ENCODE measurements at places on chromosomes 6 and 20. TPM values are rescaled to one million over a fixed set of nuclear protein-coding genes. Genes with fewer than 3 reads are reported as not detected.

IL17A gene
- polyA plus RNA-seq, result not detected

CDH4 gene
- 7.3 TPM for polyA plus RNA-seq

C20orf204 gene
- 0.11 TPM for polyA plus RNA-seq

SMOC2 gene
- 0.21 TPM for polyA plus RNA-seq

SGK1 gene
- polyA plus RNA-seq, result 37.5 TPM

KCNQ2 gene
- polyA plus RNA-seq, result not detected

PRR18 gene
- polyA plus RNA-seq, result not detected

ASIP gene
- polyA plus RNA-seq, result not detected

GFRA4 gene
- not detected for polyA plus RNA-seq

DTNBP1 gene
- 15.6 TPM for polyA plus RNA-seq

COL20A1 gene
- not detected for polyA plus RNA-seq

IRAK1BP1 gene
- 1.9 TPM for polyA plus RNA-seq

HSPA12B gene
- 0.02 TPM for polyA plus RNA-seq

RXRB gene
- polyA plus RNA-seq, result 23.4 TPM

CST2 gene
- polyA plus RNA-seq, result not detected

MUCL3 gene
- not detected for polyA plus RNA-seq

TMEM170B gene
- polyA plus RNA-seq, result 0.02 TPM

BEND6 gene
- polyA plus RNA-seq, result 0.87 TPM

DNA sequence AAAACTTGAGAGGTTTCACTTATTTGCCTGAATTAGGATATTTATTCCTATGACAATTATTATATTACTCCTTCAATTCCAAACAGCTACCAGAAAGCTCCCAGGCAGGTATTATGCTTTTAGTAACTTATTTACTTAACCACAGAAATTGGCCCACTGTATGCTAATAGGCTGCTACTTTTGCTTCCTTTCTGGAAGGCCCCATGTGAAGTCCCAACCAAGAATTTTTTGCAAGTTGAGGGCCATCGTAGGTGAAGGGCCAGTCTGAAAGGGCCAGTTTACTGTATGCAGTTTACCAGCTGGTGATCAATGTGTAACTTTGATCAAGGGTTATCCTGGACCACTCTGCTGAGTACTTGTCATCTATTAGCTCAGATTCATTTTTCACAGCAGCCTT lies 45.0 kb downstream of the EDN1 start:
- no peak for DNase-seq

DNA sequence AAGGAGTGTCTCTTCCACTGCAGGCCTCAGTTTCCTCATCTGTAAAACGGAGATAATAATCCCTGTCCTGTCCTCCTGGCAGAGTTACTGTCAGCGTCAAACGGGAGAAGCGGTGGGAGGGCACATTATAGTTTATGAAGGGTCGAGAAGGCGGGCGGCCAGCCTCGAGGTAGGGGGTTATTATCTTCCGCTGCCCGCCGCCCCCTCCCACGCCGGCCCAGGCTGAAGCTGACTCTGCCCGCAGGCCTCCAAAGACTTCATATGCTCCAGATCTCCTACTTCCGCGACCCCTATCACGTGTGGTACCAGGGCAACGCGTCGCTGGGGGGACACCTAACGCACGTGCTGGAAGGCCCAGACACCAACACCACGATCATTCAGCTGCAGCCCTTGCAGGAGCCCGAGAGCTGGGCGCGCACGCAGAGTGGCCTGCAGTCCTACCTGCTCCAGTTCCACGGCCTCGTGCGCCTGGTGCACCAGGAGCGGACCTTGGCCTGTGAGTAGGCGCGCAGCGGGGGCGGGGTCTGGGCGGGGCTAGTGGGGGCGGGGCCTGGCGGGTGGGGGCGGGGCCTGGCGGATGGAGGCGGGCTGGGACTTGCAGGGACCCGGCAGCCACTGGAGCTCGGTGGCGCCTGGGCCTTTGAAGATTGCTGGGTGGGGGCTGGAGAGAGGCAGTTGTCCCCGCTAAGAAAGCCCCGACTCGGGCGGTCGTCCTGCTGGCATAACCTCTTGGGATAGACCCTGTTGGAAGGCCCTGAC lies 2.8 kb downstream of the PROCR start:
- no peak for DNase-seq

DNA sequence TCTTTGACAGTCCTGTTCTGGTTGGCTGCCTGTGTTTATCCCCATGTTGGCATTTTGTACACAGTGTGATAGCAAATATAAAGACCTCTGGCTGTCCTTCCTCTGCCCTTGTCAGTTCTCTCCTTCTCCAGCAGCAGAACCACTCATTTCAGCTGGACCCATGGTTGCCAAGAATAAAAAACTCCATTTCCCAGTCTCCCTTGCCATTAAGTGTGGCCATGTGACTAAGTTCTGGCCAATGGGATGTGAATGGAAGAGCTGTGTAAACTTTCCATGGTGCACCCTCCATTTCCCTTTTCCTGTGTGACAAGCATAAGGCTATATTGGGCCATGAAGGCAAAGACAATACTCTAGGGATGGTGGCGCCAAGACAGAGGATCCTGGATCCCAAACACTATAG lies 78.4 kb upstream of the TBC1D7 start:
- DNase-seq, result no peak

- DNase-seq, result peak; percentile 50
Measured at GRCh38 chr6:142551274-142551811, 249.5 kb downstream of the ADGRG6 start.

GRCh38 chr20:61880706-61881105 lies 185.0 kb downstream of the TAF4 start:
- no peak for DNase-seq

- no peak for DNase-seq
Measured at GRCh38 chr6:52363228-52363867, 1.4 kb downstream of the PAQR8 start.

DNA sequence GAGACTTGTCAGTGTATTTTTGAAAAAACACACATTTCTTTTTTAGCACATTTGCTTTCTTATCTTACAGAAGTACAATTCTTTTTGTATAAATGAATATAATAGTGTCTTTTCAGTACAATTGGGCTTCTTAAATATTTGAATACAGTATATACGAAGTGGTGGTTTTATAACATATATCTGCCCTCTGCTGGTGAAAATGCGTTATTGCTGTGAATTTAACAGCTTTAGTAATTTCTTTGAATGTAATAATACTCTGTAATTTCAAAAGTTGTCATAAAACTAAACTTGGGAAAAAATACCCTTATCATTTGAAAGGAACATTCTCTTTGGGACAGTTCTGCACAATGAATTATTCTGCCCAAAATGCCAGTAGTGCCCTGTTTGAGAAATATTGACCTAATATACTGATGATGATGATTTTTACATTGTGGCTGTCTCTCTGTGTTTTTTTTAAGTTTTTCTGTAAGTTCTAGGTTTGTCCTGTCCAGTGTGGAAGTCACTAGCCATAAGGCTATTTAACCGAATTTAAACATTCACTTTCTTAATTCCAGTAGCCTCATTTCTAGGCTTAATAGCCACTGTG lies 19.0 kb downstream of the SMAP1 start:
- peak; percentile 15 for DNase-seq

DNA sequence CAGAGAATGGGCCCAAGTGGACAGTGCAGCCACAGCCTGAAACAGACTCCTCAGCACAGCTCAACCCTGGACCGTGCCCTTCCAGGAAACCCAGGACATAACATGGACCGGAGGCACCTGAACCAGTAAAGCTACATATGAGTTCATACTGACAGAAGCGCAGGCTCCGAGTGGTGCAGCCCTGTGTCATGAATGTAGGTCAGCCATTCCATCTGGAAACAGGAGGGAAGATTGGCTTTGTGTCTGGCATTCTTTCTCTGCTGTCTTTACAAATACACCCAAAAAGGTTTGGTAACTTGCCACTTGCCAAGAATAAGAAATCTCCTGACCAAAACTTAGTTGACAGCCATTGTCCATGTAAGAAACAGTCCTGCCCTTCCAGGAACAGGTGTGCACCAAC lies 366.6 kb downstream of the RNGTT start:
- DNase-seq, result no peak

DNA sequence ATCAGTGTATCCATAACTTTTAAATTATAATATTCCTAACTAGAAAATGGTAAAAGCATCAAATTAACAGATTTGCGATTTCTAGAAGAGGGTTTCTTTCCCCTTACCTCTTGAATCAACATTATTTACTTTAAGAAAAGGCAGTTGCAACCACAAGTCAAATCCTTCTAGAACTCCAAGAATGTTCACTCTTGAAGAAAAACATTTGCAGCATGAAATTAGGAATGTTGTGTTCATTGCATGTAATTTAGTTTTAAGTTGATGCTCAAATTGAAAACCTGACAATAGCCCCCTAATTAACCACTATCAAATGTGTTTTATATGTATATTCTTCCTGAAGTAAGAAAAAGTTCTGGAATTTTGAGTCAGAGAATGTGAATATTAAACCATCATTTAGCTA lies 2.3 kb upstream of the REV3L start:
- no peak for DNase-seq

GRCh38 chr20:6490849-6491248 lies 276.6 kb upstream of the BMP2 start:
- no peak for DNase-seq

DNA sequence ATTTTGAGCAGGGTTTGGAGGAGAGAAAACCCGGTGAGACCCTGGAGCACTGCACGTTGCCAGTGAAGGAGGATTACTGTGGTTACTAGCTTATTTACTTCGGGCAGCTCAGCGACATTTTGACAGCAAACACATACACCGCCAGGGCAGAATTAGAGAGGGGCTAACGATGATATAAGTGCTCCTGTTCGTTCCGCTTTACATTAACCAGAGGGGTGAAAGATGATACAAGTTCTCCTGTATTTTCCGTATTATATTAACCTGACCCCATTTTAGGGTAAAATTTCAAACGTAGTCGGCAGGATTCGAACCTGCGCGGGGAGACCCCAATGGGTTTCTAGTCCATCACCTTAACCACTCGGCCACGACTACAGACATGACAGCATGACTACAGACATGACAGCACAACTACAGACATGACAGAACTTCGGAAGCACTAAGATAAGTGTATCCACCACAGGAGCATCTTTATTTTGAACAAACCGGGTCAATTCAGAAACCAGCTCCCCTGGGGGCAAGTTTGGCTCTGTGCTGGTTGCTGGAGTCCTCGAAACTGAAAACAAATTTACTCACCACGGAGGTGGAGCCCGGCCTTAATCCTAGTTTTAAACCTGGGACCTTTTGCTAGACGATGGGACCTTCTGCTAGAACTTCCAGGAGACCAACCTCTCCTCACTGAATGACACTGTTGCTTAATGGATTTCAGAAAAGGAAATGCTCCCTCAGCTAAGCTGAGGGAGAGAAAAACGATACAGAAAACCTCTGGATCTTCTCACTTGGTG lies 80.4 kb upstream of the ZNF184 start:
- DNase-seq, result peak; percentile 69

DNA sequence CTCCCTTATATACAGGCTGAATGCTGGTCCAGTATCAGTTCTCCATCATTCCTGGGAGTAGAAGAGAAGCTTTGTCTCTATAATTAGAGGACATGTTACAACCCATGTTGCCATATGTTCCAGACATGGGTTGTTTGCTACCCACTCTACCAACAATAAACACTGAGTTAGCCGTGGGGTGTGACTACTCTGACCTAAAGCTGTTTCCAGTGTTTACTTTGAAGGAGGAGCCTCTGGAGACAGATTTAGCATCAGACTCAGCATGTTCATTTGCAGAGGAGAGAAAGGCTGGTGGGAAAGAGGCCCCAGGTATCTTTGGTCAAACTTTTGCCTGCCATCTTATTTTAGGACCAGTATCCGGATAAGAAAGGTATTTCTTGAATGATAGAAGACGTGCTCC lies 157.9 kb upstream of the SNX9 start:
- no peak for DNase-seq

GRCh38 chr6:106766201-106766600 lies 136.8 kb downstream of the QRSL1 start:
- DNase-seq, result no peak

- DNase-seq, result no peak
Measured at GRCh38 chr6:148345176-148345575, 2.5 kb downstream of the SASH1 start.

- no peak for DNase-seq
Measured at GRCh38 chr6:4480788-4481735, 295.1 kb upstream of the CDYL start.

GRCh38 chr6:108080010-108080780 lies 5.7 kb upstream of the OSTM1 start:
- peak; percentile 9 for DNase-seq

- no peak for DNase-seq
Measured at GRCh38 chr6:136134751-136135150, 115.4 kb downstream of the MTFR2 start.

GRCh38 chr6:33431880-33432541 lies 12.1 kb downstream of the SYNGAP1 start:
- DNase-seq, result no peak

GRCh38 chr6:22809370-22809769 lies 240.0 kb downstream of the HDGFL1 start:
- no peak for DNase-seq

- DNase-seq, result peak; percentile 87
Measured at GRCh38 chr20:38962044-38962927, at the start of gene DHX35. Gene DHX35, plus strand, starts transcription at chr20:38962344. Its CDS starts 24 bp downstream, at chr20:38962368.

DNA sequence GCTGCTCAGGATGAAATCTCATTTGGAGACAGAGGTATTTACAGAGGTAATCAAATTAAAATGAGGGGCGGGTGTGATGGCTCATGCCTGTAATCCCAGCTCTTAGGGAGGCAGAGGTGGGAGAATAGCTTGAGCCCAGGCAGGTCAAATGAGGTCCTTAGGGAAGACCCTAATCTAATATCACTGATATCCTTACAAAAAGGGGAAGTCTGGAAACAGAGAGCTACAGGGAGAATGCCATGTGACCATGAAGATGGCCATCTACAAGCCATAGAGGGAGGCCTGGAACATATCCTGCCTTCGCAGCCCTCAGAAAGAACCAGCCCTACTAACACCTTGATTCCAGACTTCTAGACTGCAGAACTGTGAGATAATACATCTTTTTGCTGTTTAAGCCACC lies 8.3 kb downstream of the MTCL3 start:
- DNase-seq, result no peak

DNA sequence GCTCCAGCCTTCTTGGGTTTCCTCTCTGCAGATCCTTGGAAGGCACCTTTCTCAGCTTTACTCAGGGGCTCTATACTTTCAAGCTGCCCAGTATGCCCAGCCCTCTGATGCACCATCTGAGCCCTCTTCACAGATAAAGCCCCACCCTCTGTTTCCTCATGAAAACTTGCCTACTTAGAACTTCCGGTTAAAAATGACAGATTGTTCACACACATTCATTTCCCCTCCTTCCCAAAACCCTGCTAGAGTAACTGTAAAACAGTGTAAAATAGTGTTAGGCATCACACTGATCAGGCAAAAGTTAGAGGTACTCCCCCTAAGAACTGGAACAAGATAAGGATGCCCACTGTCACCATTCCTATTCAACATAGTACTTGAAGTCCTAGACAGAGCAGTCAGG lies 14.0 kb upstream of the GCM1 start:
- DNase-seq, result no peak

DNA sequence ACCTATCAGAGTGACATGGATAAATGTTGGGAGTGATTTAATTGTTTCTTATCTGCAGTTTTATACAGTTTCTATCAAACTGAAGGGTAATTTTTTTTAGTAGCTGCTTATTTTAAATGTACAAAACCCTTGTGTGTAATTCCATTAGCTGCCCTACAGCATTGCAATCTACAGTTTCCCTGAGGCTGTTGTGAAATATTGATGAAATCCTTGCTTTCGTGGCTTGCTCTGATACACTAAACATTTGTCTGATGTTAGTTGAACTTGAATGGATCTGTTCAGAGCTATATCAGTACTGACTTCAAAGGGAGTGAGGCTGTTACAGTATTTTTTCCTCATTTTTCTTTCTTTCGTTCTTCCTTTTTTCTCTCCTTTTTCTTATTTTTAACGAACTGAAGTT lies 255.4 kb downstream of the TSHZ2 start:
- no peak for DNase-seq
